NCI-H1417 treated with DMSO at 0.1 percent for 48 hours (cell line): ENCODE measurements at places on chromosomes 1 and 21.

GRCh38 chr21:46542588-46543124 is 62.2 kb downstream of the S100B start:
- DNase-seq: no peak

- no peak for DNase-seq
Measured at GRCh38 chr1:82534996-82535395, 734.3 kb downstream of the ADGRL2 start.

DNA sequence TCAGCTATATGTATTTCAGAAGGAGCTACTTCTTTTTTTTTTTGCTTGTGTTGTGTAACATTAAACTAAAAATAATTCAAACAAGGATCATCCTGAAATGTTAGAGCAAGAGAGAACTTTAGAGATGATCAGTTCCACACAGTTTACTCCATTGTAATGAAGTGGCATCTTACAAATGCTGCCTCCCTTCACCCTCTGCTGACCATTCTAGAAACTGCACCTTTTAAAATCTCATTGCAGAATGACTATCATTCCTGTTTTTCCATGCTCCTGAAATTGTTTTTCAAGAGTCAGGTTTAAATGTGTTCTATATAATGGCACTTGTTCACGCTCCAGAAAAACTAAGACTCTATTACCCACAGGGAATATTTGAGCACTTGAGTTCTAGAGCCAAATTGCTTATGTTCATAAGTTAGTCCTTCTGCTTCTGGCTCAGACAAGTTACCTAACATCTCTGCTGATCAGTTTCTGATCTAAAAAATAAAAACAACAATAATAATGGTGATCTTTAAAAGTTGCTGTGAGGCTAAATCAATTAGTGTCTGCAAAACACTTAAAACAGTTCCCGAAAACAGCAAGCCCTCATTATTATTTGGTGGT is 21.5 kb upstream of the SLC44A5 start:
- no peak for DNase-seq

DNA sequence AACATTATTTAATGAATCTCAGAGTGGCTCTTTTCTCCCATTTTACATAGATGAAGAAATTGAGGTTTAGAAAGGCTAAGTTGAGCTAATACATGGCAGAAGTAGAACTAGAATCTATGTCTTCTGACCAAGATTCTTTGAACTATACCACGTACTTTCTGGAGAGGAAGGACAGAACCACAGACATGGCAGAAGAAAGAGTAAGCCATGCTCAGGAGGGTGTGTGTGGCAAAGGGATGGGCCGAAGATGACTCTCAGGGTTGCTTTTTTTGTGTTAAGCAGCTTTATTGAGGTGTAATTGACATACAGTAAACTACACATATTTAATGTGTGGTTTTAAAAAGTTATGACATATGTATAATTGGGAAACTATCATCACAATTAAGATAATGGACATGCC is 69.5 kb downstream of the PEX14 start:
- DNase-seq: no peak

GRCh38 chr1:2236695-2237677 is 8.9 kb downstream of the SKI start:
- peak; percentile 14 for DNase-seq

- DNase-seq: no peak
Measured at GRCh38 chr1:186531561-186532165, 70.7 kb upstream of the PDC start.

DNA sequence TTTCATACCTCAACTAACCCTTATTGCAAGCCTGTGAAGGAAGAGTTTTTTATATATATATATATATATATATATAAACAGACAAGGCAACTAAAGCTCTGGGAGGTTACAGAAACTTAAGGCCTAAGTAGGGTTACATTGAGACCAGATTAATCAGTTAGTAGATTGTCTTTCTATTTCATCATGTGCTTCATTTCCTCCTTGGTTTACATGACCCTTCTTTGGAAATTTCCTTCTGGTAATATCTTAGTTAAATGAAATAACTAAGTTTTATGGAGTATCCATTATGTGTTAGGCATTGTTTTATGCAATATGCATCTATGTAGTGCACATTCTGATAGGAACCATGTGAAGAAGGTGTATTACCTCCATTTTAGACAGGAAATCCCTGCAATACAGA is 112.7 kb downstream of the FGGY start:
- no peak for DNase-seq

DNA sequence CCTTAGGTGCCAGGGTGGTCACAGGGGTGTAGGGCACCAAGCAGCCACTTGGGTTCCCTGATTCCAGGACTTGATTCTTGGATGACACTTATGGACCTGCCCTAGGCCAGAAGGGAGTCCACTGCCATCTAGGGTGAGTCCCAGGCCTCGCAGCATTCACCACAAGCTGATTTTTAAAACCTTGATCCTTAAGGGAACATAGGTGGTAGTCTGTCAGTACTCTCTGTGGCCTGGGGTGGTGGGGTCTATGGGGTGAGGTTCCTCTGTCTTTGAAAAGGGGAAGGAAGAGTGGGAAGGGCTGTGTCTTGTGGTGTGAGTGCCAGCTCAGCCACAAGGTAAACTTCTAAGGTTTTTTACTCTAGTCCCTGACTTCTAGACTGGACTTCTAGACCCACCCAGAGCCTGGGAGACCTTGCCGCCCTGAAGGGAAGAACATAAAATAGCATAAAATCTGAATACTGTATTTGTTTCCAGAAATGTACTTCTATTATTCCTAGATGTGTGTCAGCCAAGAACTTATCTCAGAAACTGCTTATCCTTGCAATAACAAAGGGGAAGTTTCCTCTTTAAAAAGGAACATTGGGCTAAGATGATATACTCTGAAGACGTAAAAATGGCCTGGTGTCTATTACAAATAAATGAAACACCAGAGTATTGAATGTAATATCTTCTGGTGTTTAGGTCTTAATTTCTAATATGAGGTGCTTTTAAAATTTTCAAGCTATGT is 757.3 kb downstream of the LTN1 start:
- DNase-seq: no peak

GRCh38 chr1:20685741-20686140 is 24.6 kb upstream of the DDOST start:
- no peak for DNase-seq

GRCh38 chr1:63662841-63663240 is 69.6 kb downstream of the PGM1 start:
- no peak for DNase-seq

- no peak for DNase-seq
Measured at GRCh38 chr1:43850591-43851233, 82.9 kb upstream of the ARTN start.

- no peak for DNase-seq
Measured at GRCh38 chr1:26981146-26981846, 12.2 kb upstream of the TRNP1 start.

DNA sequence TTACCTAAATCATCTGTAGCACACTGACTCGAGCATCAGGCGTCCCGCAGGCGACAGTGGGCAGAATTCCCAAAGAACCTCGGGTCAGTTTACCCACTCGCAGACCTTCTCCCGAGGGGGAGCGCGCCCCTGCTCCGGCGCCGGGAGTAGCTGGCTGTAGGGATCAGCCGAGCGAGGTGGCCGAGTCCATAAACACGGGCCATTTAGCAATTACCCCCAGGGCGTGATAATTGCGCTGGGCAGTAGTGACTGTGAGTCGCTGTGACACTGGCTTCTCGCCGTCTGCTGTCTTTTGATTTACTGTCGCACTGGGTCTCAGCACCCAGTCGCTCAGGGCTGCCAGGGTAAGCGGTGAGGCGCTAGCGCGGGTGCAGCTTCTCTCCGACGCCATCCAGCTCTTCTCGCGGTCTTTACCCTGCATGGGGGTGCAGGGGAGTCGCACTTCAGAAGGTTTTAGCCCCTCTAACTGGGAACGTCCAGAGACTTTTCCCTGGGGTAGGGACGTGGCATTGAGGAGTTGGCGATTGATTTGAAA is 16.2 kb downstream of the HLX start:
- DNase-seq: no peak

DNA sequence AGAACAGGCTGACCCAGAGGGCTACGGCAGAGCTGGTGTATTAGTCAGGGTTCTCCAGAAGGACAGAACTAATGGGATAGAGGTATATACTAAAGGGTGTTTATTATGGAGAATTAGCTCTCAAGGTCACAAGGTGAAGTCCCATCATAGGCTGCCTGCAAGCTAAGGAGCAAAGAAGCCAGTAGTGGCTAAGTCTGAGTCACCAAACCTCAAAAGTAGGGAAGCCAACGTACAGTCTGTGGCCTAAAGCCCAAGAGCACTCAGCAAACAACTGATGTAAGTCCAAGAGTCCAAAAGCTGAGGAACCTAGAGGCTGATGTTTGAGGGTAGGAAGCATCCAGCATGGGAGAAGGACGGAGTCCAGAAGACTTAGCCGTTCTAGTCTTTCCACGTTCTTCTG is 179.2 kb downstream of the BACH1 start:
- no peak for DNase-seq

DNA sequence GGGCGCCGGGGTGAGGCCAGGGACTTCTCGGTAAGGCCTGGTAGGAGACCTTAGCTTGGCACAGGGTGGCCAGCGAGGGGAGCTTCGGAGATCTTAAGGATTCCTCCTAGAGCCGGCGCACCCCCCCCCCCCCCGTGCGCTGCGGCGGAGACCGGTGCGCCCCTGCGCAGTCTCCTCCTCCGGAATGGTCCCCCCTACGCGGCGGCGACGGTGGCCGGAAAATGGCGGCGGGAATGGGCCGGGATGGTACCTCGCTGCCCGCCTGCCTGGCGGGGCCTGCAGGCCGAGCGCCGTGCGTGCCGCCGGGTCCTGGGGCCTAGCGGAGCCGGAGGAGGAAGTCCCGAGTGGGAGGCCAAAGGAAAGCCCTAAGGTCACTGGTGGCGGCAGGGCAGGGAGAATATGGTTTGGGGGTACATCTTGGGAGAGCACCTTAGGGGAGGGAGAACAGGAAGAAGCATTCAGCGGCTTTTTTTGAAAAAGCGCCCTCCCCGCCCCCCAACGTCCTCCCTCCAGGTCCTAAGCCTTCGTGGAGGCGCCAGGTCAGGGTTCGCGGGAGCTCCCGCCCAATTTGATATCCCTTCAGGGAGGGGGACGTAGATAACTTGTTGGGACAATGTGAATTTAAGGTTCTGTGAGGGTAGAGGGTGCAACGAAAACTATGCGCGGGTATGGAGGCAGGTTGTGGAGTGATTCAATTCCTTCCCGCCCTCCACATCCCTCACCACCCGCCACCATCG is 429 bp downstream of the SRRM1 start:
- DNase-seq: no peak

DNA sequence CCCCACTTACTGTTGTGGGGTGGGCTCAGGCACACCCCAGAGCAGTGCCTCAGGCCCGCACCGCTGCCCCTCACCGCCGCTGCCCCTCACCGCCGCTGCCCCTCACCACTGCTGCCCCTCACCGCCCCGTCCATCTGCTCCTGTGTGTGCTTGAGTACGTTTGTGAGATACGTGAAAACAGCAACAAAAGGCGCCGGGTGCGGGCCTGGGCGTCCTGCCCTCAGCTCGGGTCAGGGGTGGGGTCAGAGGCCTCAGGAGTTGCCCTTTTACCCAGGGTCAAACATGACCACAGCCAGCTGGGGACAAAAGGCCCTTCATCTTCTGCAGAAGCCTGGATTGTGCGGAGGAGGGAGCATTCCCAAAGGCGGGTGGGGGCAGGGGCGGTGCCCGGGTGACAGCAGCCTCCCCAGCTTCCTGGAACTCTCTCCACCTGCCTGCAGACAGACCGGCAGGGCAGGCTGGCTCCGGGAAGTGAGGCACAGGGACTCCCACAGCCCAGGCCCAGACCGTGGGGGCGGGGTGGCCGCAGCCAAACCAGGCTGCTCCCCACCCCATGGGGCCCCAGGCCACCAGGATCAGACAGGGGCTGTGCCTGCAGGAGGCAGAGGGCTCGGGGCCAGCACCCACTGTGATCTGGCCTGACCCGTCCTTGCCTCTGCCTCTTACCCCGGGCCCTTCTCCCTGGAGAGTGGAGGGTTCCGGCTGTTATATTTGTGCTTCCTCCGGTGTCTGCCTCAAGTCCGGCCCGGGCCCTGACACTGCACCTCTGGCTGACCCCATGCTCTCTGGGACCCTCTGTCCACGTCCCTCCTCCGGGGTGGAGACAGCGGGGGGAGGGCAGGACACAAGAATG is 2.3 kb upstream of the VWA1 start:
- no peak for DNase-seq

- no peak for DNase-seq
Measured at GRCh38 chr1:185644531-185644930, 89.7 kb upstream of the HMCN1 start.

DNA sequence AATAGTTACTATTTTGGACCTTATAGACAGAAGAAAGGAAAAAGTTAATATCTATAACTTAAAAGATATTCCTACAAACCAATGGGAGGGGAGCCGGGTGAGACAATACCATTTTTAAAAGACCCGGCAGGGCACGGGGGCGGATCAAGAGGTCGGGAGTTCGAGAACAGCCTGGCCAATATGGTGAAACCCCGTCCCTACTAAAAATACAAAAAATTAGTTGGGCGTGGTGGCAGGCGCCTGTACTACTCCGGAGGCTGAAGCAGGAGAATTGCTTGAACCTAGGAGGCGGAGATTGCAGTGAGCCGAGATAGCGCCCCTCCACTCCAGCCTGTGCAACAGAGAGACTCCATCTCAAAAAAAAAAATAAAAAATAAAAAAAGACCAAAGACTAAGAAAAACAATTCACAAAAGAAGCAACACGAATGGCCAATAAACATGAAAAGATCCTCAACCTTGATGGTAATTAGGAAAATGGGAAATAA is 1.2 kb upstream of the PSMB2 start:
- no peak for DNase-seq

- DNase-seq: no peak
Measured at GRCh38 chr1:37128091-37128490, 93.8 kb upstream of the GRIK3 start.

GRCh38 chr1:207076181-207076955 is 12.3 kb upstream of the C4BPB start:
- no peak for DNase-seq

GRCh38 chr1:216055004-216055403 is 368.2 kb downstream of the USH2A start:
- DNase-seq: no peak

DNA sequence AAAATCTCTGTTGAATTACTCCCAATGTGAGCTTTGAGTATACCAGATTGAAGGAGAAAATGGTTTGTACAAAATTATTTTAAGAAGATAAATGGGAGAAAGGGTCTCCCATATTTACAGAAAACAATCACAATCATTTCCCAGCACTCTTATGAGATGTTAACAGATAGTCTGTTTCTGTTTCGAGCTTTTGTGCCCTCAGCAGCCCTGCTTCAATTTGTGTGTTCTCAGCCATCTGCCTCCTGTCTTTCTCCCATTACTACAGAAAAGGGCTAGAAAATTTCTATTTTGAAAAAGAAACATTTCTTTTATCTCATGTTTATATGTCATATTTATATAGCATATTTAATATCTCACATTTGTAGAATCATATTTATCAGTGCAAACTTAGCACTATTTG is 498.4 kb downstream of the TTLL7 start:
- DNase-seq: no peak

- DNase-seq: no peak
Measured at GRCh38 chr1:59150577-59151386, 146.1 kb upstream of the FGGY start.
